ENCODE measurements at places on chromosomes 3 and 15. TPM values are rescaled to one million over a fixed set of nuclear protein-coding genes. Genes with fewer than 3 reads are reported as not detected.

- no peak for DNase-seq
Measured at GRCh38 chr15:29558261-29558660, 264.0 kb downstream of the TJP1 start.

Gene MANF
- 35.4 TPM for total RNA-seq

- no peak for DNase-seq
Measured at GRCh38 chr3:185311991-185312390, 50.9 kb upstream of the MAP3K13 start.

DNA sequence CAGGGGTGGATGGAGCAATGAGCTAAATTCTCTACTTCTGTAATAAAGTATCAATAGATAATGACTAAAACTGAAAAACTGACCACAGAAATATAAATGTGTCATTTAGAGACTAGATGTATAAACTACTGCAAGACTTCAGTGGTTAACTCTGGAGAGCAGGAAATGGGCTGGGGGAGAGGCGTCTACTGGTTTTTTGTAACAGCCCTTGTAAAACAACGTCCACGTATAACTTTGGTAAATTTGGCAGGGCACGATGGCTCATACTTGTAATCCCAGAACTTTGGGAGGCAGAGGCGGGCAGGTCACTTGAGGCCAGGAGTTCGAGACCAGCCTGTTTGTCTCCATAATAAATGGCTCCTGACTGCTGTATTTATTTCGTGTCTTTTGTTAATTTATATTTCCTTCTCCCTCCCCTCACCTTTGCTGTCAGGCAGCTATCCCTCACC is 12.5 kb downstream of the RAB27A start:
- no peak for DNase-seq

Data from T-helper 17 cell (primary cell).